ENCODE measurements at places on chromosomes 6 and 20.

GRCh38 chr6:5493806-5494205, 232.5 kb downstream of the FARS2 start:
- DNase-seq, result no peak
- no peak overlapping the region for H3K27ac ChIP-seq
- no peaks in the 10 kb centered on the region for H3K27me3 ChIP-seq
- H3K4me1 ChIP-seq, result no peaks in the 10 kb centered on the region

DNA sequence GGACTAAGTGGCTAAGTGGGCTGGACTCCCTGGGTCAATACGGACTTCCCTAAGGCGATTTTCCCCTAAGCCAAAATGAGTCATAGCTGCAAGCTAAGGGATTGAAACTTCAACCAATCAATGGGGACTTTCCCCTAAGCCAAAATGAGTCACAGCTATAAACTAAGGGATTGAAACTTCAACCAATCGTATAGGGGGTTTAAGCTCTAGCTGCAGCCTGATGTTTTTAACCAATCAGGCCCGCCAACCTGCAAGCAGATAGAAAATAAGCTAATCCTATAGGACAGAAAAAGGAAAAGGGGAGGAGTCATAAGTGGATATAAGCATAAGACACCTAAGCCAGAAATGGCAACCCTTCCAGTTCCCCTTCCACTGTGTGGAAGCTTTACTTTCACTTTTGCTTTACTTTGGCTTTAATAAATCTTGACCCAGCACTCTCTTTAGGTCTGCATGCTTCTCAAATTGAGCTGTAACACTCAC, 655.0 kb upstream of the HS3ST5 start:
- H3K4me3 ChIP-seq, result no peak overlapping the region
- H3K36me3 ChIP-seq, result no peaks in the 10 kb centered on the region

- no peaks in the 10 kb centered on the region for H3K36me3 ChIP-seq
- peaks cover 3% of the 10 kb centered on the region for H3K27me3 ChIP-seq
- DNase-seq, result no peak
- H3K4me3 ChIP-seq, result no peak overlapping the region
Measured at GRCh38 chr6:35151466-35151865, 10.3 kb upstream of the TCP11 start.

DNA sequence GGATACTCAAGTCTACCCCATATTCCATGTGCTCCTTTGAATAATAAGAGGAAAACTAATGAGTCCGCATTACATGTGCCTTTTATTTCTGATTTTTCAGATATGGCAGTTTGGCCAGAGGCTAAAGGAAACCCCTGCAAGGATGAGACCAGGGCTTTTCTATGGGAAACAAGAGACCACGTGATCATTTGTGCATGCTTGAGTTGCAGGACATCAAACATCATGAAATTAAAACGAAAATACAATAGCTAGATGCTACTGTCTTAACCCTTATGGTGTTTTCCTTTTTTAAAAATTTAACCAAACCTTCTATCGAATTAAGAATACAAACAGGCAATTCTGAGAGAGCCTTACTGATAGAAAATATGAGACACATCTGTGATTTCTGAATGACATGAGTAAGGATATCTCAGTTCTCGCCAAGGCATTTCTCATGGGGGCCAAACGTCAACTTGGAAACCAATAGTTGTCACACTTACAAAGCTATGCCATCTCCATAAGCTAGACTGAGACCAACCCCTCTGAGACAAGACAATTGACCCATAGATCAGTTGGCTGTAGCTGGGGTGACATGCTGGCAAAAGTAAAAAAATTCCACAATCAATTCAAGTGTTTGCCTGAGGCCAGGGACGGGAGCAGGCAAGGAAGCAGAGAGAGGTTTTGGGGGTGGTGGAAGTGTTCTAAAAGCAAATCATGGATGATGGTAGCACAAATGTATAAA, 52.8 kb downstream of the RIPOR2 start:
- H3K36me3 ChIP-seq, result peaks cover 14% of the 10 kb centered on the region
- peak overlapping the region; percentile 57 for H3K27ac ChIP-seq
- H3K4me3 ChIP-seq, result no peak overlapping the region
- DNase-seq, result no peak
- H3K4me1 ChIP-seq, result peaks cover 57% of the 10 kb centered on the region

GRCh38 chr20:19435316-19435715, 222.9 kb downstream of the SLC24A3 start:
- no peak overlapping the region for H3K27ac ChIP-seq
- H3K27me3 ChIP-seq, result no peaks in the 10 kb centered on the region
- no peaks in the 10 kb centered on the region for H3K4me1 ChIP-seq
- H3K4me3 ChIP-seq, result no peak overlapping the region

DNA sequence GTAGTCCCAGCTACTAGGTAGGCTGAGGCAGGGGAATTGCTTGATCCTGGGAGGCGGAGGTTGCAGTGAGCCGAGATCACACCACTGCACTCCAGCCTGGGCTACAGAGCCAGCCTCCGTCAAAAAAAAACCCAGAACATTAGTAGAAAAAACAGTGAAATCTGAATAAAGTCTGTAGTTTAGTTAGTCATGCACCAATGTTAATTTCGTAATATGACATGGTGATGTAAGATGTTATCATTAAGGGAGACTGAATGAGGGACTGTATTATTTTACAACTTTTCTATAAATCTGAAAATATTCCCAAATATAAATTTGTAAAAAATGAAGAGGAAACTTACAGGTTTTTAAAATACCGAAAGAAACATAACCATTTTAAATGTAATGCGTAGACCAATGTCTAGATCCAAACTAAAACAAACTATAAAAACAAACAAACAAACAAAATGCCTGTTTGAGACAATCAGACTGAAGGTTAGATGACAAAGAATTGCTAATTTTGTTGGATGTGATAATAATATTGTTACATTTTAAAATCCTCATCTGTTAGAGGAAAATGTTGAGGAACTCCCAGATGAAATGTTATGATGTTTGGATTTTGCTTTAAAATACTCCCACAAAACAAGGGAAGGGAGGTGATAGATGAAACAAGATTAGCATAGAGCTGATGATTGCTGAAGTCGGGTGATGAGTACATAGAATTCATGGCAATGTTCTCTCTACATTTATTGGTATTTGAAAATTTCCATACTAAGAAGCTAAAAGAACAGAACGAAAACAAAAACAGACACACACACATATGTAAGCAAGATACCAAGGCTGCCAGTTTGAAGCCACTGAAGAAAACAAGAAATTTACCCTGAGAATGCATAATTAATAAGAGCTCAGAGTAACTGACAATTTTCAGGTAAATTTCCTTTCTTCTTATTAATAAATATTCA, 1.8 kb downstream of the GSTA4 start:
- H3K27me3 ChIP-seq, result no peaks in the 10 kb centered on the region
- H3K4me1 ChIP-seq, result peaks cover 5% of the 10 kb centered on the region
- DNase-seq, result no peak
- H3K36me3 ChIP-seq, result no peaks in the 10 kb centered on the region
- no peak overlapping the region for H3K27ac ChIP-seq

GRCh38 chr20:48238326-48238725, 453.0 kb upstream of the SULF2 start:
- no peaks in the 10 kb centered on the region for H3K36me3 ChIP-seq
- no peaks in the 10 kb centered on the region for H3K4me1 ChIP-seq
- DNase-seq, result no peak

DNA sequence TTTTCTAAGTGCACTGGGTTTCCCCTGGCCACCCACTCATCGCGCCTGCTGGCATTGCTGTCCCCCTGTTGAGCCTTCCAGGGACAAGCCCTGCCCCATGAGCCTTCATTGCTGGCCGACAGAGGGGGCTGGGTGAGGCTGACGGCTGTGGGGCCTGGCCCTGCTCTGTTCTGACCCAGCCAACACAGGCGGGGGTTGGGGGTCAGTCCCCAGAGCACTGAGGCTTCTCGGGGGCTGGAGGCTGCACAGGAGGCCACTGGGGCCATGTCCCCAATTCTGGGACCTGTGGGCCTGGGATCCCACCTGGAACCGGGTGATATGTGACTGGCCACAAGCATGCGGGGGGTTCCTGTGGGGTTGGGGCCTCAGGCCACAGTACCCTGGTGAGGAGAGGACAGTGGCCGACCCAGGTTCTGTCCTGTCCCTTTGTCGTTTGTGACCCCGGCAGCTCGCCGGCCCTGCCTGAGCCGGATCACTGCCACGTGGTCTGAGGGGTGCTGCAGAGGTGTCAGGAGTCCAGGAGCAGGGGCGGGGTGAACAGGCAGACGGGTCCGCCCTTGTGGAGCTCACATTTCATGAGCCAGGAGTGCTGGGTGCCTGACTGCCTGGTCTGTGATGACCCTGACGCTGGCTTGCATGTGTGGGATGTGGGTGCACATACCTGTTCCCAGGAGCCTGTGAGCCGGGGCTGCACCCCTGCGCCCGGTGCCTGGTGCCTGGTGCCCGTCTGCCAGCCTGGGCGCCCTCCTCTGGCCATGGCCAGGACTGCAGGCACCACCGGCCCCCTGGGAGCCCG, 2.1 kb upstream of the COL20A1 start:
- H3K4me1 ChIP-seq, result peaks cover 4% of the 10 kb centered on the region
- no peaks in the 10 kb centered on the region for H3K27me3 ChIP-seq
- peak; percentile 30 for DNase-seq
- H3K27ac ChIP-seq, result no peak overlapping the region

- H3K4me1 ChIP-seq, result no peaks in the 10 kb centered on the region
- H3K27ac ChIP-seq, result no peak overlapping the region
- no peak overlapping the region for H3K4me3 ChIP-seq
- no peaks in the 10 kb centered on the region for H3K27me3 ChIP-seq
- no peak for DNase-seq
- no peaks in the 10 kb centered on the region for H3K36me3 ChIP-seq
Measured at GRCh38 chr6:11820821-11821220, 42.2 kb upstream of the ADTRP start.

DNA sequence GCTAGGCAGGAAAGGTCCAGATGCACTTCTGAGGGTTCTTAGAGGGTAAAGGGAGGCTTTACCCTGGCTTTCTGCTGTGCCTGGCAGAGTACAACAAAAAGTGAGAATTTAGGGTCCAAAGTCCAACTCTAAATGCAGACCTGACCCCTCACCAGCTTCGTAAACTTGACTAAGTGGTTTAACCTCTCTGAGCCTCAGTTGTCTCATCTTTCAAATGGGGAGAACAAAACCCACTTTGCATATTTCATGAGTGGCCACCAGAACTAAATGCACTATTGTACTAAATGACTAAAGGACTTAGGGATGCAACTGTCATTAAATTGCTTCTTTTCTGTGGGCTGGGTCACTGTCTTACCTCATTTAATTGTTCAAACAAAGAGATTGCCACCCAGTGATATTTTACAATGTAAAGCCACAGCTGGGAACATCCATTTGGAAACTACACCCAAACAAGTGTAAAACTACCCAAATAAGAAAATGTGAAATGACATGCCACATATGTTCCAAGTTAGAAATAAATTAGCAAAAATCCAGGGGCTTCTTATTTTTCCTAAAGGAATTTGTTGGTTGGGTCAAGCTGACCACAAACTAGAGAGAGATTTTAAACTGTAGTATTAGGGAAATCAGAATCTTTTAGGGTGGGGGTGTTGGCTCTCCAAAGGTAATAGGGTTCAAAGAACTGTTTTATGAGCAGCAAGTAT, 48.3 kb upstream of the RIN2 start:
- no peaks in the 10 kb centered on the region for H3K27me3 ChIP-seq
- H3K4me3 ChIP-seq, result no peak overlapping the region
- H3K4me1 ChIP-seq, result no peaks in the 10 kb centered on the region
- H3K36me3 ChIP-seq, result no peaks in the 10 kb centered on the region

DNA sequence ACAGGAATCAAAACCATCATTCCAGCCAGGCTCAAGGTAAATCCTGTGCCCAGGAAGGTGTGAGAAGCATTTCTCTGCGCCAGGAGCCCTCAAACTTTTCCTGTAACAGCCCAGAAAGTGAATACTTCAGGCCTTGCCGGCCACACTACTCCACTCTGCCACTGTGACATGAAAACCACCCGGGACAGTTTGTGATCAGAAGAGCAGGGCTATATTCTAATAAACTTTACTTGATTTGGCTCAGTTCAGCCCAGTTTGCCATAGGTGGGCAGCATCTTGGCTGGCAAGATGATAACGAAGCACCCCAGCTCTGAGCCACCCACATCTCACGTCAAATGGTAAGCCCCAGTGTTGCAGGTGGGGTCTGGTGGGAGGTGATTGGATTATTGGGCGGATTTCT, 249.4 kb downstream of the DLL1 start:
- H3K4me3 ChIP-seq, result no peak overlapping the region
- H3K4me1 ChIP-seq, result no peaks in the 10 kb centered on the region
- DNase-seq, result no peak
- no peaks in the 10 kb centered on the region for H3K36me3 ChIP-seq

- no peak overlapping the region for H3K27ac ChIP-seq
- no peaks in the 10 kb centered on the region for H3K36me3 ChIP-seq
Measured at GRCh38 chr6:133969285-133969920, 16.4 kb downstream of the TBPL1 start.

- no peak overlapping the region for H3K4me3 ChIP-seq
- H3K4me1 ChIP-seq, result no peaks in the 10 kb centered on the region
- DNase-seq, result no peak
- H3K27me3 ChIP-seq, result no peaks in the 10 kb centered on the region
Measured at GRCh38 chr6:21246075-21246474, 347.5 kb upstream of the SOX4 start.

DNA sequence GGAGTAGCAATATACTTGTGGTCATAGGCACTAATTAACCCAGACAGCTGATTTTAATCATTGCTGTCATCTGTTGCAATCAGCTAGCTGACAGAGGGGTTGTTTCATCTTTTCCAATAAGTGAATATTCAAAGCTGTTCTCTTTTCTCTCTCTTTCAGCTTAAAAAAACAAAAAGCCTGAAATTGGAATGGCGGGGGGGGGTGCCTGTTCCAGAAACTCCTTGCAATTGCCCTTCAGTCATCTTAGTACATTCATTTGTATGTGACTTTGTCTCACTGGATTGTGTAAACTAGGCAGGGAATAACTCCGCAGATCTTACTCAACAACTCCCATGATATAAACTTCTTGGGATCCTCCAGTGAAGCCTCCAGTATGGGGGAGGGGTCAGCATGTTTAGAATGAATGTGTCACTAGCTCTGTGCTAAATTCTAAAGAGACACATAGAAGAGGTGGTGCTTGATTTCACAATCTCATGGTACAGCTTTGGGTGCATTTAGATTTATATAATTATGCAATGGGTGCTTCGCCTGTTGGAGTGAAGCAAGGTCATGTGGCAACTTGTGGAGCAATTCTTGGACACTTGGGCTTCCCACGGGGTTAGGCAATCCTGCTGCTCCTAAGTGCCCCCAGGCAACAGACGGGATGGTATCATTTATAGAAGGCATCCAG, 40.1 kb downstream of the SLC24A3 start:
- H3K4me1 ChIP-seq, result no peaks in the 10 kb centered on the region
- no peak overlapping the region for H3K4me3 ChIP-seq
- DNase-seq, result no peak
- H3K36me3 ChIP-seq, result no peaks in the 10 kb centered on the region

DNA sequence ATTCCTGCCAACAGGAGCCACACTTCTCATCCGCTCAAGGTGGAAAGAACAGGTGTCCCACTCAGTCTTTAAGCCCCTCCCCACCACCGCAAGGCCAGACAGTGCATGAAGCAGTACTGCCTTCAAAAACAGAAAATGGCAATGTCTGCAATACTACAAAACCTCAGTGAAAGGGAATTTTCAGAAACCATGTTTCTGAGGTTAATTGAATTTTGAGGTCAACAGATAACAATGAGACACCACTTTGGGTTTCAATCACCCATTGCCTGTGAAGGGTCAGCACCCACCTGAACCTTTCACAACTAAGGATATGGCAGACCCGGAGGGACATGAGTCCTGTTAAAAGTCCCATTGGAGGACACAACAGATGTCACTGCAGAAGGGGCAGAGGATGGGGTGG, 13.0 kb downstream of the ZC3H12D start:
- H3K27ac ChIP-seq, result no peak overlapping the region
- no peaks in the 10 kb centered on the region for H3K27me3 ChIP-seq
- no peak for DNase-seq
- H3K4me3 ChIP-seq, result no peak overlapping the region
- H3K36me3 ChIP-seq, result peaks cover 14% of the 10 kb centered on the region

- no peak for DNase-seq
- no peaks in the 10 kb centered on the region for H3K27me3 ChIP-seq
- H3K36me3 ChIP-seq, result no peaks in the 10 kb centered on the region
Measured at GRCh38 chr6:112665815-112666214, 318.7 kb downstream of the RFPL4B start.

All from naive thymus-derived CD4-positive, alpha-beta T cell (primary cell).